Non-pigmented ciliary epithelial cell (primary cell): ENCODE measurements at places on chromosomes 13 and 19.

DNA sequence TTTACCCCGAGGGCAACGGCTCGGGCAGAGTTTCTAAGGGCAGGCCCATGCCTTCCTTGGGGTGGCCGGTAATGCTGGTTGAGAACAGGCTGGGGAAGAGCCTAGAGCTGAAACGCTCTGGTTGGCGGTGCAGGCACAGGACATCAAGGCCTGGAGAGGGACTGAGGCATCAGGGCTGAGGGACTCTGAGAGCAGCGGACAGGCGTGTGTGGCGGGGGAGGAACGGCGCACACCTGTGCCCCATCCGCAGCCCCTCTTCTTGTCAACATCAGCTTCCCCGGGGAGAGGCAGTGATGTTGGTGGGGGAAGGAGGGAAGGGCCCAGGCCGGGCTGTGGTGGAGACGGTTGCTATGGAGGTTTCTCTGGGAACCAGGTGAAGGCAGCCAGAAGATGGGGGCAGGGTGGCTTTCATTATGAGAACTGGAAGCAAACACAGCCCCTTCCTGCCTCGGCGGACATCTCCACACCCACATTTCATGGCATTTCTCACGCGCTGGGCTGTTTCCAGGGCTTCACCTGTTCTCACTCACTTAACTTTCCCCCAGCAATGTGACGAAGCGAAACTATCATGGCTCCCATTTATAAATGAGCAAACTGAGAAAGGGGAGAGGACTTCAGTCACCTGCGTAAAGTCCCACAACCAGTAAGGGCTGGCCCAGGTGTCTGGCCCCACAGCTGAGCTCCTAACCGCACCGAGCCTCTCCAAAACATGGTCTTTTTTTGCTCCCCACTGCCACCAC is 8.2 kb upstream of the ATF5 start:
- no peak for DNase-seq

DNA sequence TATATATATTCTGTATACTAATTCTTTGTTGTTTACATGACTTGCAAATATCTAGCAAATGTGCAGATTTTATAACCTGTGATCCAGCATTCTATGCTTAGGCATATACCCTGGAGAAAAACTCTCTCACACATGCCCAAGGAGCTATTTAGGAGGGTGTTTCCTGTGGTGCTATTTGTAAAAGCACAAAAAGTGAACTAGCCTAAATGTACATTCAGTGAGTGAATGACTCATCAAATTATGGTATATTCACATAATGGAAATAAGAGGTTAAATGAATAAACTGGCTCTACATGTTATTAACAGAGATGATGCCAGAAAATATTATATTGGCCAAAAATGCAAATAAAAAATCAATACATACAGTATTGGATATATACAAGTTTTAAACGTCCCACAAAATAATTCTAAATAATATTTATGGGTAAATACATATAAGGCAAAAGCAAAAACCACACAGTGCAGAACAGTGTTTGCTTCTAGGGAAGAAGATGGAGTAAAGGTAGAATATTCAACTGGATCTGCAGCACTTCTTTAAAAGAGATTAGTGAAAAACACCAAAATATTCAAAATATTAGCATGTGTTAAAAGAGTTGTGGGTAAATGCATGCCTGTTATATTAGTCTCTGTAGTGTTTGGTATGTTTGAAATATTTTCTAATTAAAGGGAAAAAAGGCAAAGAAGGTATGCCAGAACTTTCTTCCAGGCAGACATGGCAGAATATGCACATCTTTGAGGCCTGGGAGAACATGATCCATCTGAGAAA is 344.7 kb downstream of the KLF5 start:
- DNase-seq = no peak

DNA sequence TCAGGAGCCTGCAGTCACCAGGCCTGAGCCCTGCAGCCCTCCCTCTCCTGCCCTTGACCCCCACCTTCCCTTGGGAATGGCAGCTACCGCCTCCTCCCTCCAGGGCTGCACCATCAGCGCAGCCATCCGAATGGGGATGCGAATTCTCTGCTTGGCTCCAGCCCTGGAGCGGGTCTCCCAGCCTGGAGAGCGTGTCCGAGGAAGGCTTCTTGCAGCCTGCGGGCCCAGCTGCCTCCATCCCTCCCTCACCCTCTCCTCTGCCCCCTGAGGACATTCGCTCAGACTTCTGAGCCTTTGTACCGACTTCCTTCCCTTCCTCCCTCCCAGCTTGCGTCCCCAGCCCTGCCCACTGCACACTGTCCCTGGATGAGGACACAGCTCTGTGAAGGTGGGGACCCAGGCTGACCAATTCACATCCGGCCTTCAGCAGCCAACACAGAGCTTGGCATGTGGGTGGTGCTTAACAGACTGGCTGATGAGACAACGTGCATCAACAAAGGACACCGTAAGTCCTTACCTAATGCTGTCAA is 6.0 kb upstream of the NKPD1 start:
- no peak for DNase-seq

DNA sequence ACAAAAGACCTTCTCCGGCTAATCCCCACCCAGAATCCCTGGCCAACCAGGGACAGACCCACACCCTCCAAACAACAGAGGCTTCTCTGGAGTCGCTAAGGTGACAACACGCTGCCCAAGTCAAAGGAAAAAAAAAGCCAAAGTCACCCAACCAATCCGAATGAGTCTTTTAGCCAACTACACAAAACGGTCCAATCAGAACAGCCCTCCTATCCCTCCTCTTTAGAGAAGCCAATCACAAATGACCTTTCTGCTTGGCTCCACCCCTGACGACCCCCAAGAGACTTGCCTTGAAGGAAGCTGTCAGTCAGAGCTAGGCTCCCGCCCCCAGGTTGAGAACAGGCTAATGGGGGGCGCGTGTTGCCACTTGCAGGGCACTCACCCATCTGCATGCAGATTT is 6.6 kb upstream of the FBXW9 start:
- no peak for DNase-seq

GRCh38 chr19:24098359-24098758 is 11.4 kb downstream of the ZNF254 start:
- DNase-seq = no peak

- no peak for DNase-seq
Measured at GRCh38 chr19:50741179-50741933, 18.2 kb downstream of the CLEC11A start.

DNA sequence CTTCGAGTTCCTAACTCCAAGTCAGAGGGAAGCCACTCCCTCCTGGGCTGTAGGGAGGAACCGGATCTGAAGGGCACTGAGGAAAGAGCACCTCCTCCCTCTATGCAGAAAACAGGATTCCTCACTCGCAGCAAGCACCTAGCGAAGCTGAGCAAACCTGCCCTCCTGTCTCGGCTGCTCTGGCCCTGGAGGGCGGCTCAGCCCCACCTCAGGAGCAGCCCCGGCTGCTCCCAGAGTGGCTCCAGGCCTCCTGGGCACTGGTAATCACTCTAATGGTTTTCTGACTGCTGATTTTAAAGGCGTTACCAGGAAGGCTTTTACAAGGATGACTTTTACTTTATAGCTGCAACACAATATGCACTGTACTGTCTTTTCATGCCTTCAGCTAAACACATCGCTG is 312.5 kb downstream of the TEX29 start:
- no peak for DNase-seq

GRCh38 chr13:93786846-93787489 is 560.4 kb downstream of the GPC6 start:
- DNase-seq = no peak

GRCh38 chr13:42279080-42279479 is 7.1 kb downstream of the AKAP11 start:
- no peak for DNase-seq

- no peak for DNase-seq
Measured at GRCh38 chr13:39692660-39693438, 37.4 kb downstream of the COG6 start.

GRCh38 chr19:30049846-30050667 is 108.0 kb downstream of the URI1 start:
- no peak for DNase-seq

DNA sequence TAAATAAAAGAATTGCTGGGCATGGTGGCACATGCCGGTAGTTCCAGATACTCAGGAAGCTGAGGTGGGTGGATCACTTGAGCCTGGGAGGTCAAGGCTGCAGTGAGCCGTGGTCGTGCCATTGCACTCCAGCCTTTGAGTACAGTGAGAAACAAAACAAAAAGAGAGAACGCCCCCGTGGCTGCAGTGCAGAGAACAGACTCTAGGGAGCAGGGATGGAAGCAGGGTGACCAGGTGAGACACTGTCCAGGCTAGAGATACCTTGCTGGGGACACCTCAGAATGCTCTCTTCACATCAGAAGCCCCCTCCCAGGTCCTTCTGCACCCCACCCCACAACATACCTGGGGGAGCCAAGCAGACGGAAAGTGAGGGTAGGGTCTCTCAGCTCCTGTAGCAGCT is 24.8 kb downstream of the MAP4K1 start:
- no peak for DNase-seq

GRCh38 chr13:90675129-90675528 is 672.4 kb upstream of the MIR17HG start:
- no peak for DNase-seq

- no peak for DNase-seq
Measured at GRCh38 chr13:48559638-48560320, 26.9 kb upstream of the RCBTB2 start.

DNA sequence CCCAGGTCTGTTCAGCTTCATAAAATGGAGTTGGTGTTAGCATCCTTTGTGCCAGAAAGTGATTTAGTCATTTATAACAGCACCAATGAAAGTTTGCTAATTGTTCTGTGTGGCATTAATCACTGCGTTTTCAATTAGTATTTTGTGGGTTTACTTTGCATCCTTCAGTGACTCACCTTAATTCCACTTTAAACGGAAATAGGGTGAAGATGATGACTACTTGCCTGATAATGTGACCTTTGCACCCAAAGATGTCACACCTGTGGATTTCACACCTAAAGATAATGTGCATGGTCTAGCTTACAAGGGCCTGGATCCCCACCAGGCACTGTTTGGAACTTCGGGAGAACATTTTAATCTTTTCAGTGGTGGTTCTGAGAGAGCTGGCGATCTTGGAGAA is 15.0 kb downstream of the GPATCH1 start:
- DNase-seq = no peak

DNA sequence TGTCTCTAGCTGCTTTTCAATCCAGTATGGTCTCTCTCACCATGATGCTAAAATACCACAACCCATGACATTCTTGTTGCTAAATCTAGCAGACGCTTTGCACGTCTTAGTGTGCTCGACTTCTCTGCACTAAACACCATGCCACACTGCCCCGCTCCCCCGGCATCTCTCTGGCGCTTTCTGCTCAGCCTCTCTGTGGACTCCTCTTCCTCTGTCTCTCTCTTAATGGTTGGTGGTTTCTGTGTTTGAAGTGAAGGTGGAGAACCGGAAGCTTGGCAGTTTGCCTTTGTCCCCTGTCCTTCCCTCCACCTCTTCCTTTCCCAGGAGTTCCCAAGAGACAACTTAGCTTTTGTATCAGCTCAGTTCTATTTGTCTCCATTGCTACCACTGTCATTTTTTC is 8.8 kb downstream of the ERCC5 start:
- DNase-seq = no peak

DNA sequence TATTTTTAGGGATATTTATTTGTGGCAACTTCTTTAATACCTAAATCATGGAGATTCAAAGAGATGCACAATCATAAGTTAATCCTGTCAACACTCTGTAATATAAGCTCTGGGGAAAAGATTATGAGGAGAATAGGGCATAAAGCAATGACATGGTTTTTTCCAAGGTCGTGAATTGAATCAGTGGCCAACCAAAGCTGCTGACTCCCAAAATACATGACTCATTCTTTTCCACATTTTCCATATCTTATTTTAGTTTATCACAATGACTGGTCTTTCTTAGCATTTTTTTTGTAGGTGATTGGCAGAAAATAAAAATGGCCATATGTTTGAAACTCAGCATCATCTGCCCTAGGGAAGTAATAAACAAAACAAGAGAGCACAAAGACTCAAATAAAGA is 28.5 kb upstream of the RBM26 start:
- DNase-seq = peak; percentile 11

- DNase-seq = no peak
Measured at GRCh38 chr19:32407004-32407992, 1.7 kb downstream of the DPY19L3 start.

DNA sequence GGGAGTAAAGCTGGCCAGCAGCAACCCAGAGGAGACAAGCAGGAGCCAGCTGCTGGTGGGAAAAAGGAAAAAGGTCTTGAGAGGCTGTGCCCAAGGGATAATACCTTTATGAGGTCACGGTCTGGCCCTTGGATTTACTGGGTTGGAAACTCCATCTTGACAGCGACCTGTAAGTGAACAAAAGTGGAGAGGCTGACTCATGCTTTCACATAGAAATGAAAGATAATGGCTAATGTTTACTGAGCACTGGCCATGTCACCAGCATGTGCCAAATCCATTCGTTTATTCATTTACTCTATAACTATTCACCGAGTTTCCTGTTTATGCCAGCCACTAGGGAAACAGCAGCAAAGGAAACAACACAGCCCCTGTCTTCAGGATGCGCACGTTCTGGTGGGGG is 4.7 kb downstream of the VRK3 start:
- no peak for DNase-seq

DNA sequence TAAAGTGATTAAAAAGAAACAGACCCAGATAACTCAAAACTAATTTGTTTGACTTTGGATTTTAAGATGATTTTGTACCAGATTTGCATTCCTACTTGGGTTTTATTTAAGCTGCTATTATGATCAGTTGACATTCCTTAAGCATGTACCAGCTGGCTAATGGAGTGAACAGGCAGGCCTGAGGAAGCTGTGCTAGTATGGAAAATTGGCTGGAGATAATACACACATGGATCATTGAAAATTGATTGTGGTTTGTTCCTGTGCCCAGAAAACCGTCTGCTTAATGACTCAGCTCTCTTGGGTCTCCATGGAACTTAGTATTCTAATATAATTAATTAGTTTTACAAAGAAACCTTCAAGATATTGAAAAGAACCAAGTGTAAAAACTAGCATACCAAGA is 22.6 kb downstream of the POLR1D start:
- no peak for DNase-seq

DNA sequence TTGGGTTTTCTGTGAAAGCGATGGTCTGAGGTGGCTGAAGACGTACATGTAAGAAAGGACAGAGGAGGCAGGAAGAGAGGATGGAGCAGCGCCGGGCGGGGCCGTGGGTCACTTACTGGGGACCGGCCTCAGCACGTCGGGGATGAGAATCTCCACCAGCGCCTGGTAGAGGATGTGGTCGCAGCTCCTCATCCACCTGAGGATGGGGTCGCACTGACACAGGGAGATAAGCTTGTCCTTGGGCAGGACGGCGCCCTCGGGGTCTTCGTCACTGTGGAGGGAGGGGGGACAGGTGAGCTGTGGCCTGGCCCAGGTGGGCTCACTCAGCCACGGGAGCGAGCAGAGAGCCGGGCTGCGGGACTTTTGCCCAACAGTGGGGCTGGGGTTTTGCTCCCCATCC is 29.0 kb upstream of the RANBP3 start:
- DNase-seq = no peak

- DNase-seq = no peak
Measured at GRCh38 chr13:80131204-80131603, 209.7 kb downstream of the SPRY2 start.

GRCh38 chr13:51105046-51105445 is 6.0 kb downstream of the C13orf42 start:
- DNase-seq = no peak

DNA sequence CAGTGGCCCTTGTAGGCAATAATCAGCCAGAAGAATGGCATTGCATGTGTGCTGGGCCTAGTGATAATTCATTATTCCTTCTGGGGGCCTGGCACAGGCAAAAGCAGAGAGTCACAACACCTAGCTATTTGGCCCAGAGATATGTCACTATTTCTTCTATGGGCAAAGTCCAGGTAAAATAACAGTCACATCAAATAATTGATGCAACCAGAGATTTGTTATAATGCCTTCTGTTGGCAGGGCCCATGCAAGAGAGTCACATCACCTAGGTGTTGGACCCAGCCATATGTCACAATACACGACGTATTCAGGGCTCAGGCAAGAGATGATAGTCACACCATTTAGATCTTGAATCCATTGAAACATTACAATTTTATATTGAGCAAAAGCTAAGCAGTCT is 66.1 kb downstream of the ZNF726 start:
- no peak for DNase-seq
